ENCODE measurements at places on chromosomes 3 and 15.

- DNase-seq, result peak; percentile 85
Measured at GRCh38 chr15:80455668-80456442, 51.7 kb downstream of the ARNT2 start.

- DNase-seq, result no peak
Measured at GRCh38 chr15:71572452-71573053, 237.8 kb upstream of the NR2E3 start.

DNA sequence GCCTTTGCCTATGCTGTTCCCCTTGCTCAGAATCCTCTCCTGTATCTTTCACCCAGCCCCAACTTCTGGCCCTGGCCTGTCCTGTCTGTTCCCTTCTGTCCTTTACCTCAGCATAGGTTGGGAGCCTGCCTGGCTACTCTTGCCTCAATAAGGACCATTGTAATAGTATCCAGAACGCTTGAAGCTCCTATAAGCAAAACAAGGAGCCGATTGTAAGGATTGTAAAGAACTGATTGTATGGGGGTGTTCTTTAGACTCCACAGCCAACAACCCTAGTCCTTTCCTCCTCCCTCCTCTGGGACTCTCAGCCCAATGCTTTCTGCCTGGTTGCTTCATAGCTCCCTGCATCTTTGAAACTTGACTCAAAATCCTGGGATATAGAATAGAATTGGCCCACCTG is 18.7 kb upstream of the RAD54L2 start:
- no peak for DNase-seq

DNA sequence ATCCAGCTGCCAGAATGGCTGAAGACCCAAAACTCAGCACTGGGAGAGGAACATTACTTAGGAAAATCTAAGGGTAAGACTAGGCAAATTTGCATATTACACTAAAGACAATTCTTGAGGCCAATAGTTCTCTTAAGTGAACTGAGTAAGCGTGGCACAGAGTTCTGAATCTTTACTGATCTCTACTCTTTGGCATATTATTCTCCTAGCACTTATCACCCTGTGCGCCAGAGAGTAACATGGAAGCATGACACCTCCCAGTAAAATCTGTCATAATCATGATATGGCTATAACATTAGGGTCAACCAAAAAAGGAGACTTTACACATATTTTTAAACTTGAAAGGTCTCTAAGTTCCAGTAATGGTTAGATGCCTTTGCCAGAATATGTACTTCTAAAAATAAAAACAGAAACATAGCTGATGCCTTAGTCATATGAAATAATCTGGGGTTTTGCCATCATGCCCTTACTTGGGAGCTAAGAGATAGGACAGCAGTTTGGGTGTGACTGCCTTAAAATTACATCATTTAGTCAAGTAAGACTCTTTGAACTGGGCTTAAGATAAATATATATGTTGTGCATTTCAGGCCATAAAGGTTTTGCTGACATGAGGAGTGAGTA is 290.5 kb downstream of the PLCL2 start:
- DNase-seq, result peak; percentile 86

DNA sequence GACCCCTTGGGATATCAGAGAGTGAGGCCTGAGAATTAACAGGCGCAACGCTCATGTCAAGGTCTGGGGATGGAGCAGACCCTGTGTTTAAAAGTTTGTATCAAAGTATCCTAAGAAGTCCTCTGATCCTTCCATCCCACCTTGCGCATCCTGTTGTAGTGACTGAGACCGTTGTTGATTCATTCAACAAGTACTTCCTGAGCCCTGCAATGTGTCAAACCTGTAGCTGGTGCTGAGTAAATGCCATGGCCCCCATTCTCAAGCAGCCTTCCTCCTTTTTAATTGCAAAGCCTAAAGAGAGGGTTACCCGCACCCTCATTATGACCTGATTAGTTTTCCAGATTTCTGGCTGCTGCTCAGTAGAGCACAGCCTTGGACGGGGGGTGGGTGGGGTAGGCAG is 46.4 kb downstream of the RPLP1 start:
- DNase-seq, result no peak

DNA sequence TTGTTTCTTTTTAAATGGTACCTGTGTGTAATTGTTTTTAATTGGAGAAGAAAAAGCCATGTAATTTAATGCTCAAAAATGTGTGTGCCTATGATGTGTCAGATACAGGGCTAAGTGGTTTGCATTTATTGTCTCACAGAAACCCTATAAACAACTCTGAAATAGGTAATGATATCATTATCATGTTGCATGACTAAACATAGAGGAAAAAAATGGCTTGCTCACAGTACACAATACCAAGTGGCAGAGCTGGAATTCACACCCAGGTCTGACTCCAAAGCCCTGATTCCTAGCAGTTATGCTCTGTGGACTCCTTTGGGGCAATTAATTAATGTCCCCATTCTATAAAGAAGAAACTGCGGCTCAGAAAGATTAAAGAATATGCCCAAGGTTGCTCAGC is 237.4 kb upstream of the TRIM42 start:
- no peak for DNase-seq

DNA sequence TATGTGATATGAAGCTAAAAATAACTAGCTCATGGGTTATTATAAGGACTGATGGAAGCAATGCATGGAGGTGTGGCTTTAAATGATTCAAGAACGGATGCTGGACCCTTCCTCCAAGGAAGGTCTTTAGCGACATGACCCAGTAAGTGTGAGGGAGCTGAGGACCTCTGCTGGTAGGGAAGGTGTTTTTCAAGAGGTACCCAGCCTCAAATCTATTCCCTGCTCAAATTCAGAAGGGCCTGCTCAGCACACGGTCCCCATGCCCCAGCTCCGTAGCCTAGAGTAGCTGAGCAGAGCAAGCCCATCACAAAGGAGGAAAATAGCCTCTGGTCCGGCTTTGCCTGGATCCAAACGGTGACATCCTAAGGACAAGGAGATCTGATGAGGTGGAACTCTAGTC is 266.2 kb upstream of the IGF1R start:
- DNase-seq, result no peak

DNA sequence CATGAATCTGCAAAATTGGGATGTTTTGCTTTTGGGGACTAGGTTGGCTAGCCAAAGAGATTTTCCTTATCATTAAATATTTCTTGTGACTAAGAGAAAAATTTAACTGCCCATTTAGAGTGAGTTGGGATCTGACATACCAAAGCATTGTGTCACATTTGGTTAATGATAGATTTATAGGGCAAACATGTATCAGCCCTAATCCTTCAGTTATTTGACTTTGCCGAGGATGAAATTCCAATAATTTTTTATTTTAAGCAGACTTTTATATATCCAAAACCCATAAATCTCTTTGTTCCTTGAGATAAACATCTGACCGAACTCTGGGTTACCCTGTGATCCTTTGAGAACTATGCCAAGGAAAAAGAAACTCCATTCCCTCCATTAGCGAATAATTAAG is 218.9 kb downstream of the CDIN1 start:
- no peak for DNase-seq

GRCh38 chr15:27201425-27201824 is 230.4 kb downstream of the GABRG3 start:
- no peak for DNase-seq

DNA sequence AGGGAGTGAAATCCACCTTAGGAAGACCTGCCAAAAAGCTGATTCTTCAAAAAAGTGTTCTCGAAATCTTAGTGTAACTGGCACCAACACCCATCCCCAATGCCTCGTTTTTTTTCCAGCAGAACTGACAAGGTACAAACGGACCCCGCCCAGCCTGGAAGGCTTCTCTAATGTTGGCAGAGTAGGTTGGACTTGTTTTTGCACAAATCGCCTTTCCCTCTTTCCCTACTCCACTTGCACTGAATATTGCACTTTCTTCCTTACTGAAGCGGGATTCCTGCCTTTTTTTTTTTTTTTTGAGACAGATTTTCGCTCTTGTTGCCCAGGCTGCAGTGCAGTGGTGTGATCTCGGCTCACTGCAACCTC is 544 bp upstream of the TIMMDC1 start:
- DNase-seq, result peak; percentile 5

GRCh38 chr15:77723756-77724155 is 91.0 kb upstream of the LINGO1 start:
- DNase-seq, result no peak

- peak; percentile 98 for DNase-seq
Measured at GRCh38 chr3:23685541-23686258, 120.1 kb upstream of the UBE2E1 start.

GRCh38 chr3:171953301-171954022 is 85.9 kb upstream of the FNDC3B start:
- DNase-seq, result no peak

DNA sequence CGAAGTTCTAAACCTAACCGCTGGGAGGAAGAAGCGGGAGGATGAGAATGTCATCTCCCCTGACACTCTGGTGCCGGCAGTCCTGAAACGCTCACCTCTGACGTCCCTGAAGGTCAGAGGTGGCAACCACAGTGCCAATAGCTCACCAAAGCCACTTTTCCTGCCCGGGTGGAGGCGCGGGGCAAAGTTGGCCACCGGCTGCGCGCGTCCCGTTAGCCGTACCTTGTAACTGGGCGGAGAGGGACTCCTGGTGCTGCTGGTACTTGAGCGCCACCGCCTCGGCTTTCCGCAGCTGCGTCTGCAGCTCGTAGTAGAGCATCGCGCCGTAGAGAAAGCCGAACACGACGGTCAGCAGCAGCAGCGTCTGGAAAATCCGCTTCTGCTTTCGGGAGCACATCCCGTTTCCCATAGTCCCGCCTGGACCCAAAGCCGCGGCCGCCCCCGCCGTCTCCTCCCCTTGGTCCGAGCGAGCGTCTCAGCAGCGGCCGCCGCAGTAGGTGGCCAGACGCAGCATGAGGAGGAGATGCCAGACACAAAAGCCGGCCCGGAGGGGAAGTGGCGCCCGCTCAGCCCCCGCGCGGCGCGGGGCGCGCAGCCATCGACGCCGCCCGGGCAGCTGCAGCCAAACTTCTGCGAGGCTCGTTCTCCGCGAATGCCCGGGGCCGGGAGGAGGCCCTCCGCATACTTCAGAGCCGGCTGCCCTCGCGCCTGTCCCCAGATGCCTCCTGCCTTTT is 680 bp downstream of the GOLIM4 start:
- DNase-seq, result peak; percentile 39

DNA sequence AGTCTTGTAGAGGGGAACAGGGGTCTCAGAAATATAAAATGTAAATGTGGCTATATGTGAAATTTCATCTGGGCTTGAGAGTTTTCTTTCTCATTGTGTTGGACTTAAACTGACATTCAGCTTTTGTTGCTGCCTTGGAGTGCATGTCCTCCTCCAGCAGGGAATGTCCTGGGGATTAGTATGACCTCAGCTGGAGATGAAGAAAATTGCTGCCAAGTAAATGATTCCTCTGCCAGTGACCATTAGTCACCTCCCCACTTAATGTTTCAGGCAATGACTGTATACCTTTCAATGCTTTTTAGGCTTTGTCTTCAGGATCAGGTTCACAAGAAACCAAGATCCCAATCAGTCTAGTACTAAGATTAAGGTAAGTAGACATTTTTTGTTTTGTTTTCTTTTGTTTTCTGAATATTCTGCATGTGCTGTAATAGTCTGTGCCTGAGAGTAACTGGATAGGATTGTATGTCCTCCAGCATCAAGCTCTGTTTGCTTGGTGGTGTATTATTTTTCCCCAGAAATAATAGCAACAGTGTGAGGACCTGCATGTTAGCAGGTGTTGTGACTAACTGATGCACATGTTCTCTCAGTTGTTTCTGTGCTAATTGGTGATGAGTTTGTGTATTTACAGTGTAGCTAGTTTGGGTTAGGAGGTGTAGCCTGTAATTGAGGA is 18.1 kb upstream of the SLC22A13 start:
- peak; percentile 77 for DNase-seq

DNA sequence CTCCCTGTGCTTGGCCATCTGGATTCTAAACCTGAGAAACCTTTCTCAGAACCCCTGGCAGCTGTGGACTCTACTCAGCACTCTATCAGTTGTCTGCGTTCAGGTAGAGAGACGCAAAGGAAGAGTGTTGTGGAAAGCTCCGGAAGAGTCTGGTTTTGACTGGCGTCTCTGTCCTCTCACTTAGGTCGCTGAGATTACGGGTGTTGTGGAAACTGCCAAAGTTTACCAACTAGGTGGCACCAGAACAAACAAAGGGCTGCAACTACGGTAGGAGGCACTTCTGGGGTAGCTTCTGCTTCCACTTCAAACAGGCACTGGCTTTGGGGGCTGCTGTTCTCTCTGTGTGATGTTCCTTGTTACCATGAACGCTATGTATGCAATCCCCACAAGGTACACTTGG is 19.2 kb upstream of the ITPKA start:
- no peak for DNase-seq

GRCh38 chr3:139455206-139455605 is 21.1 kb downstream of the RBP2 start:
- DNase-seq, result no peak

DNA sequence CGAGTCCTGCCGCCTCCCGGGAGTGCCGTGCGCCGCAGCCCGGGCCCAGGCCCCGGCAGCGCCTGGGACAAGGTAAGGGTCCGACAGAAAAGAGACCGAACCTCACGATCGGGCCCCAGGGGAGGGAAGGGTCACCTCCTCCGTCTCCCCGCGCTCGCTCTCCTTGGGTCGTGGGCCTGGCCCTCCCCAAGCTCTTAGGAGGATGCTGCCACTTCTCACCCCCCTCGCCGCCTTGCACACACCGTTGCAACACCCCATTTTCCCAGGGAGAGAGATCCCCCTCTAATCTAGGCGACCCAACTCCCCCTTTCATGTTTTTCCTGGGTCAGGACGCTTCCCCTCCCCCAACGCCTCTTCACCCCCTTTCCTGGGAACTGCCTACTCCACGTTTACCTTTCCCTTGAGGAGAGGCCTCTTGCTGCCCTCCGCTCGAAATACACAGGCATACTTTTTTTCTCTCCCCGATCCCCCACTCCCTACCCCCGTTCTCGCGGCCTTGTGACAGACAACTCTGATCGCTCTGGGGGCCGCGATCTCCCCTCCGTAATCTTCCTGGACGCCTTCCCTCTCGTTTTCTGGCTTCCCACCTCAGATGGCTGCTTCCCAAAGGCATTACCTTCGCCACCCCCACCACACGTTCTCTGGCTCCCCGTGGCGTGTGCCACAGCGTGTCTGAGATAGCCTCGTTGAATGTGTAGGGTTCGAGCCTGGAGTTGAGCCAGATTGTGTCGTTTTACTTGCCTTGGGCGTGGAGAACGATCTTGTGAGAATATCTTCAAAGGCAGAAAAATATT is 688 bp downstream of the SETD5 start:
- DNase-seq, result no peak

GRCh38 chr3:87437765-87438164 is 161.4 kb upstream of the POU1F1 start:
- DNase-seq, result no peak

GRCh38 chr3:42741796-42742195 is 31.3 kb downstream of the CCDC13 start:
- DNase-seq, result no peak

DNA sequence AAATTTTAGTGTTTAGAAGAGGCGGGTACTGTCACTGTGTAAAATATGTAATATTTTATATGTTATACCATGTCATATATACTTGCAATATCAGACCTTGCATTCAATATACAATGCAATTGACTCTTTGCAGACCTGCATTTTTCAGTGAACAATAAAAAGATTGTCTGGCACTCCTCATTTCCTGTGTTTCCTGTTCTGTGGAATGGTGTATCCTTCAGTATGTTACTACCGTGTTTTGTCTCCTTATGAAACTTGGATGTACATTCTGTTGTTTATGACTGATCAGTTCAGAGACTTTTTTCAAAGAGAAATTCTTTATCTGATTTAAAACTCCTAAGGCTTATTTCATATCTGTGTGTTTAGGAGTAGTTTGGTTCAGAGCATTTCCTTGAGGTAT is 31.5 kb downstream of the APH1B start:
- no peak for DNase-seq

Measured in fibroblast of the conjunctiva (primary cell).